ENCODE measurements at places on chromosomes 3 and 15. TPM values are rescaled to one million over a fixed set of nuclear protein-coding genes. Genes with fewer than 3 reads are reported as not detected.

The CCDC50 gene
- total RNA-seq = 181 TPM

The FAH gene
- 34.1 TPM for total RNA-seq

The ABCF3 gene
- 45.5 TPM for total RNA-seq

The MESP1 gene
- total RNA-seq = under 0.01 TPM

The CEP19 gene
- total RNA-seq = 1.6 TPM

The PLA2G4D gene
- total RNA-seq = not detected

The CADM2 gene
- not detected for total RNA-seq

The NAALADL2 gene
- total RNA-seq = 2.7 TPM

The SERPINI2 gene
- not detected for total RNA-seq

The ITIH1 gene
- not detected for total RNA-seq

The PRSS50 gene
- total RNA-seq = not detected

The SPATA12 gene
- total RNA-seq = not detected

The ARHGEF26 gene
- total RNA-seq = 5.5 TPM

The EBLN2 gene
- 7.9 TPM for total RNA-seq

The HRH1 gene
- total RNA-seq = 27.8 TPM

The ADAMTS7 gene
- total RNA-seq = 7.7 TPM

The CHRNA7 gene
- 0.22 TPM for total RNA-seq

The NDUFAF3 gene
- total RNA-seq = 56.9 TPM

The CFAP20DC gene
- total RNA-seq = 2.0 TPM

The ENTPD3 gene
- total RNA-seq = 0.22 TPM

The PPP1R14D gene
- not detected for total RNA-seq

The TF gene
- total RNA-seq = 0.44 TPM

The PCCB gene
- 41.1 TPM for total RNA-seq

The PARP9 gene
- total RNA-seq = 20.5 TPM

The RHOV gene
- total RNA-seq = not detected

The SLCO2A1 gene
- total RNA-seq = 1.6 TPM

The SNURF gene
- 4.2 TPM for total RNA-seq

Data from placental pericyte (primary cell).